ENCODE measurements at places on chromosomes 7 and 10.

- DNase-seq = peak; percentile 48
Observed at GRCh38 chr10:80443531-80443974, 10.6 kb upstream of the TSPAN14 start.

DNA sequence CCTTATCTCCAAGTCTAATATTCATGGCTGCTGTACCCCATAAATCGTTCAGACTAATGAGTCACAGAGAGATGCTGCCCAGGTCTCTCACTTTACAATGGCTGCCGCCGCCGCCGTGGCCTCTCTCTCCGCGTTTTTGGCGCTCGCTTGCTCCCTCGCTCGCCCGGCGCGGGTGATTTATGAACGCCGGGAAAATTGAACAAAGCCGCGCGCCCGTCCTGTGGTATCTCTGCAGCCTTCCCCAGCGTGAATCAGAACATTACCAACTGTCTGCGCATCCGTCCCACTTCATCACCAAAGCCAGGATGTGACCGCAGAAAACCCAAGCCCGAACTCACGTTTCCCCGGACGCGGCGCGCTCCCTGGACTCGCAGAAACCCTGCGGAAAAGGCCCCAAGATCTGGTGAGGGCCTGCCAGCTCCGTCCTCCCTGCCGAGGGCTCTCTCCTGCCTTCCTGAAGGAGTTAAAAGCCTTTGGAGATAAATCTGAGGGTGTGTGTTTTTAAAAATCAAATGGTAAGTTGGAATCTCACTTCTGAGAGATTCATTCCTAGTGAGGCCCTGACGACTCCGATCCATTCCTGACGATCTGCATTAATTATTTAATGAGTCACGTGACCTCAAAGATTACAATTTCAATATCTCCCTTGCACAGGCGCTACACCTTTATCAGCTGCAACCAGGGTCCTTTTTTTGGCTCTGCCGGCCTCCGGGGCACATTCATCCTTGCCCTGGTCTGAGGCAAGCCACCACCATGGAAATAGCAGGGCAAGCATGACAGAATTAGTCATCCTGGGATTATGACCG lies 6.3 kb downstream of the HOXA4 start:
- no peak for DNase-seq

DNA sequence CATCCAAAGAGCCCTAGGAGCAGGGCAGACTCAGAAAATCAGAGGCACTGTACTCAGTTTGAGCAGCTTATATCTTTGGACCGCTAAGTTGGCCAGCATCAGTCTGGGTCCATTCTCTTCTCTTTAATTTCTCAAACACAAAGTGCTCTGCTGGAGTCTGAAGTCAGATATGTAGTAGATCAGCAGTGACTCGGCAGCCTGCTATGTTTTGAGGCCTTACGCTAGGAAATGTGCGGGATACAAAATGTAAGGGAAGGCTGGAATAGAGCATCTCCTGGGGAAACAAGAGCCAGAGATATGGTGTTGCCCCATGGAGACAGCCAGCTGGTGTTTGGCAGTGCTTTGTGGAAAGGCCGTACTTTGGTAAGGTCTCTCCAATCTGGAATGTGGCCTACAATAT lies 60.6 kb upstream of the VKORC1L1 start:
- DNase-seq = no peak

GRCh38 chr10:132940791-132941465 lies 1.4 kb downstream of the CFAP46 start:
- no peak for DNase-seq

GRCh38 chr10:115606741-115607140 lies 513.6 kb downstream of the ATRNL1 start:
- DNase-seq = no peak

GRCh38 chr7:141679014-141679413 lies 23.0 kb downstream of the DENND11 start:
- DNase-seq = no peak

DNA sequence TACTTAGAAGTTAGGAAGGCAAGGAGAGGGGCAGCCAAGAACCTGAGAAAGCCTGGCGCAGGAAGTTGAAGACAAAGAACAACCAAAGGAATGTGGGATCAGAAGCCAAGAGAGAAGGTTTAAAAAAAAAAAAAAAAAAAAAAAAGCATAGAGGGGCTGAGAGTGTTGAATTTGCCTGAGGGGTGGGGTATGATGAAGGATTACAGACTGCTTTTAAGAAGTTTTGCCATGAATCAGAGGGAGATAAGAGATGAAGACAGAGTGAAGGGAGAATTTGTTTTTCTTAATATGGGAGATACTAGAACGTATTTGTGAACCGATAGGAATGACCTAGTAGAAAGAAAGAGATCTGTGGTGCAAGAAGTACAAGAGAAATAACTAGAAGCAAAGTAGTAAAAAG lies 6.7 kb downstream of the SLC26A4 start:
- no peak for DNase-seq

- DNase-seq = no peak
Observed at GRCh38 chr10:30813872-30814481, 184.4 kb upstream of the LYZL2 start.

DNA sequence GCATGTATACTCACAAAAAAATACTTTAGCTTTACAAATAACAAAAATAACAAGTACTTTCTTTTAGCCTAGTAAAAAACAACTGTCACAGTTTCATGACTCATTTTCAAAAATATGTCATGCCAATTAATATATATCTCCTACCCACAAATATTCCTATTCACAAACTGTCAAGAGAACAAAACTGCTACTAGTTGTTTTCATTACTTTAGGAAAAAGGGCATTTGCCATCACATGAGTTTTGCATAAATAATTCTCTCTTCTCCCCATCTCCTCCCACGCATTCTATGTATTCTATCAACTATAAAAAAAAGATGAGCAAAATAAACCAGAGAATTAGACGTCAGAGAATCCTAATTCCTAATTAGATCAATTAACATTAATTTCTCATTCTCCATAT lies 87.6 kb downstream of the PIP4K2A start:
- DNase-seq = no peak

- DNase-seq = no peak
Observed at GRCh38 chr10:110859973-110860376, 11.8 kb upstream of the PDCD4 start.

- peak; percentile 83 for DNase-seq
Observed at GRCh38 chr7:516606-517456, 2.8 kb downstream of the PDGFA start.

GRCh38 chr7:6299774-6300173 lies 27.4 kb upstream of the CYTH3 start:
- no peak for DNase-seq

DNA sequence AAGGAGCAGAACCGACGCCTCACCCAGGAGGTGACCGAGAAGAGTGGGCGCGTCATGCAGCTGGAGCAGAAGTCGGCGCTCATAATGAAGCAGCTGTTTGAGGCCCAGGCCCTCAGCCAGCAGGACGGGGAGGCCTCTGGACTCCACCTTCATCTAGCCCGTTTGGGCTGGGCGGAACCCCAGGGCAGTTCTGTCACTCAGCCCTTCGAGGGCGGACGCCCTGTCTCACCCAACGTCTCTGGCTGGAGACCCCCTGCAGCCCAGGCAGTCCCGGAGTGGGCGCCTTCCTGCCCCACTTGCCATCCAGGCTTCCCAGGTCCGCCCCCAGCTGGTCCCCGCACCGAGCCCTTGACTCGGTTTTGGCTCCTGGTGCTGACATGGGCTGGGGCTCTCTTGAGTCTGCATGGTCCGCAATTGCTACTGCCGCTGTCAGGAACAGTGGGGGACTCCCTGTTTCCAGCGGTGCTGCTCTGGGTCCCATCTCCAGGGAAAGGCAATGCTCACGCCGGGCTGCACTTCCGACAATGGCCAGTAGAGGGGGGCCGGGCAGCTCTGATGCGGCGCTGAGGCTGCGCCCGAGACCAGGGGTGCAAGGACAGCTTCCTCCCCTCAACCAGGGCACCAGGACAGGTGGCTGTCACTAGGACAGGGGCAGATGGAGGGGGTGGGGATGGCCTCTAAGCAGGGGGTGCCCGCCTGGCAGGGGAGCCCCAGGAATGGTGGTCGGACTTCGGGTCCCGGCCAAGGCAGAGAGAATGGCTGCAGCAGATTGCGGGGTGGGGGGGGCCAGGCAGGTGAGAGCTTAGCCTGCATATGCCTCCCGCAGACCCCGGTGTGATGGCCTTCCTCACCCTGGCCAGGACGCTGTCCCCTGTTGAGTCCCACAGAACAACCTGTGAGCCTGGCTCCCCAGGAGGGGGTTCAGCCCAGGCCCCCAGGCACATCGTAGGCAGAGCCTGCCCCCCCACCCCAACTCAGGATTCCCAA lies 71.2 kb upstream of the KCTD7 start:
- peak; percentile 16 for DNase-seq

DNA sequence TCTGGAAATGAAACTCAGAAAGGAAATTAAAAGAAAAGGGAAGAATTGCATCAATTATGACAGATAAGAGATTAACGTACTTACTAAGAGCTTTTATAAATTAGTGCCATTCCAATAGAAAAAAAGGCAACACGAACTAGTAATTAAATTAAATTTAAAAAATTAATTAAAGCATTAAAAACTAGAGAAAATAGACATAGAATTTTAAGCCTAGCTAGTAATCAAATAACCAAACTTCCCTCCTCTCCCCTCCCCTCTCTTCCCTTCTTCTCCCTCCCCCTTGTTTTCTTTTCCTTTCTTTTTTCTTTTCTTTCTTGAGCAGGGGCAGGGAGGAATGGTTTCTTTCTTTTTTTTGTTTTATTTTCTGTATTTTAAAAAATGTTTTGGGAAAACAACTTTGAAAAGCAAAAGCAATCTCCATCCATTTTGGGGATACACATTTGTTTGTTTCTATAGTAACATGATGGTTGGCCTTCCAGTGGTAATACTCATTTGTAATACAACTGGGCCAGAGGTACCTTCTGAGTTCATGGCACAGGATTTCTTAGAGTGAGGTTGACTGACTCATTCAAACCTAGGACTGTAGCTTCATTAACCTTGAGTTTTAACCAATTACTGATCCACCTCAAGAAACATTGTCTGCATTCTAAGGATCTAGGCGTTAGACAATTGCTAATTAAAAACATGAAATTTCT lies 132.6 kb downstream of the ST7 start:
- DNase-seq = peak; percentile 16

GRCh38 chr7:75656740-75657139 lies 82.0 kb downstream of the HIP1 start:
- DNase-seq = no peak

DNA sequence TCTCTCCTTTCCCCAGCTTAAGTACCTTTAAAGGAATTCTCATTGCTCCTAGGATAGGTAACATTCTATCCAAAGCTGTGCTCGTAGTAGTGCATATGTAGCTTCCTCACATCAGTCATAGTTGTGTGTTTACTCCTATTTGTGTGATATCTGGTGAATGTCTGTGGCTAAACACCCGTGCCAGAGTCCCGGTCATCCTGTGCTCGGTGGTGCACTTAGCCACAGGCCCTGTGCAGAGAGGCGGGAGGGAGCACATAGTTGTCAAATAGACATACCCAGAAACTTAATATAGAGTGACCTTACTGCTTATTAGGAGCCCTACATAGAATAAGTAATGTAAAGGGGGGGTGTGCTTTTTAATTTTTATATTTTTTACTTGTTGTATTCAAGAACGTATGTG lies 76.6 kb downstream of the RBM33 start:
- no peak for DNase-seq

DNA sequence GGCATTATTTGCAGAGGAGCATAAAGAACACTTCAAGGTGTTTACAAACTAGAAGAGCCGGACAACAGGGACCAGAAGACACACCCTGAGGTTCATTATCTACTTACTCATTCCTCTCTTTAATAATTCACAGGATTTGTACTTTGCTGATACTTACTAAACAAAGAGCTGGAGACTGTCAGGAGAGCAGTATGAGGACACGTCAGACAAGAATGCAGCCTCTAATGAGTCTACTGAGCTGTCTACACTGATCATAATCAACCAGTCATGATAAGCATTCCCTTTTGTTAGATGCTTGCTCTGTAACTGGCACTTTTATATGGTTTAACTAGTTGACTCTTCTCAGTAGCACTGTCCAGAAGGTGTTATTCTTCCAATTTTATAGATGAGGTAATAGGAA lies 243.3 kb upstream of the CDC14C start:
- peak; percentile 5 for DNase-seq

GRCh38 chr7:155190688-155191087 lies 107.0 kb upstream of the INSIG1 start:
- peak; percentile 38 for DNase-seq

GRCh38 chr10:124523901-124524300 lies 62.3 kb downstream of the LHPP start:
- DNase-seq = no peak

GRCh38 chr10:68826764-68827591 lies at the start of gene STOX1:
Gene STOX1 (plus strand): TSS chr10:68827531. CDS start chr10:68827624, 93 bp downstream.
- peak; percentile 74 for DNase-seq

- DNase-seq = no peak
Observed at GRCh38 chr7:82156168-82156567, 287.4 kb downstream of the CACNA2D1 start.

- peak; percentile 19 for DNase-seq
Observed at GRCh38 chr7:121624958-121625357, 228.8 kb upstream of the FAM3C start.

- no peak for DNase-seq
Observed at GRCh38 chr7:149689291-149689721, 84.1 kb downstream of the ZNF467 start.

DNA sequence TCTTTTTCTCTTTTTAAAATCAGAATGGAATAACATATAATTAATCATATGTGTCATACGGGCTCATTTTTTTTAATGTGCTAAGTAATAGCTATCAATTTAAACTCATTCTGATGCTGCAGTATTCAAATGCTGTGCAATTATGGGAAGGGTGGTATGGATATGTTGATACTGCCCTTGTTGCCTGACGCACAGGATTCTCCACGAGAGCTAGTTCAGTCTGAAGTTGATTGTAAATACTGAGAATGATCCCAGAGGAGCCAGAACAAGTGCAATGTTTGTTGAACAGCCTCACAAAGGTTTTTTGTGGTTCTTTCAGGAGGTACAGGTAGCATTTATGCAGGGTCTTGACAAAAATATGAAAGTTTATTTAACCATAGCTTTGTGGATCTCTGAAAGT lies 13.4 kb downstream of the NPY start:
- DNase-seq = no peak

Measured in RKO (cell line).